ENCODE measurements at places on chromosomes 3 and 15.

DNA sequence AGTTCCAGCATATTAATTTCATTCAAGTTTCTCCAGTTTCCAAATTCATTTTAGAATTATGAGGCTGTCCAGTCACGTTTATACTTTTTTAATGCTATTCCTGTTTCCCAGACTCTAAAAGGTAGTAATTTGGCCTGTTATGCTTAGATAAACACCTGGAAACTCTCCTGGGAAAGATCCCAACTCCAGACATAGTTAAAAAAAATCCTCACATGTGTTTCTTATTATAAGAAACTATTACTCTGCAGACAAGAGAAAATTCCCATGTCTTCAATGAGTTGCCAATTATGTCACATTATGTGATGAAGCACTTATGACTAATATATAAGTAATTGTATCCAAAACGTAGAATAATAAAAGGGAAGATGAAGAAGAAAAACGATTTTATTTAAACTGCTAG lies 137.1 kb upstream of the TMC3 start:
- DNase-seq: no peak

- no peak for DNase-seq
These were observed 51.5 kb downstream of the PRKAR2A start for GRCh38 chr3:48795997-48796732.

- DNase-seq: no peak
These were observed 268.3 kb downstream of the UACA start for GRCh38 chr15:70494852-70495571.

DNA sequence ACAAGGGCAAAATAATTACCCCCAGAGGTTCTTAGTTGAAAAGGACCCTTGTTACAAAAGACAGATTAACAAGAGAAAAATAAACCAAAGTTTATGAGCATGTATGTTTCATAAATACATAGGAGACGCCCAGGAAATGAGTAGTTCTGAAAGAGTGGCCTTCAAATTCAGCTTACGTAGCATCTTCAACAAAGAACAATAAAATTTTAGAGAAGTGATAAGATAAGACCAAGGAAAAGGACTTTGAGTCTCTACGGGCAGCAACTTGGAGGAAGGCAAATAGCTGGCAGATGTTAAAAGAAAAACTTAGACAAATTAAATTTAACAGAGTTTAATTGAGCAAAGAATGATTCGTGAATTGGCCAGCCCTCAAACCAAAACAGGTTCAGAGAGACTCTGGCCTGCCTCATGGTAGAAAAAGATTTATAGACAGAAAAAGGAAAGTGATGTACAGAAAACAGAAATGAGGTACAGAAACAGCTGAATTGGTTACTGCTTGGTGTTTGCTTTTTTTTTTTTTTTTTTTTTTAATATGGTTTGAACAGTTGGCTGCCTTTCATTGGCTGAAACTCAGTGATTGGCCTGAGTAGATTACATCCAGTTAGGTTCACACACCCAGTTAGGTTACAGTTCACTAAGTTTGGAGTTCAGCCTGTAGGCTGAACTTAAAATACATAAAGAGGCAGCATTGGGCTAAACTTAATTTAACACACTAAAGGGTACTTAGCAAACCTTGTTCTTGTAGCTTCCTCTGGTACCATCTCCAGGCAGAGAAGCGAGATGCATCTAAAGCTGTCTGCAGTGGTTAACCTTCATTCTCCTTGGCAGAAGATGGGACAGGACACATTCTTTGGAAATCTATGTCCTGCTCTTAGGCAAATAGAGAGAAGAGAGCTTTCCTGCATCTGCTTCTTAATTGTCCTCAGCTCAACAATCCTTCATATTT lies 23.2 kb downstream of the C2CD4B start:
- DNase-seq: no peak

DNA sequence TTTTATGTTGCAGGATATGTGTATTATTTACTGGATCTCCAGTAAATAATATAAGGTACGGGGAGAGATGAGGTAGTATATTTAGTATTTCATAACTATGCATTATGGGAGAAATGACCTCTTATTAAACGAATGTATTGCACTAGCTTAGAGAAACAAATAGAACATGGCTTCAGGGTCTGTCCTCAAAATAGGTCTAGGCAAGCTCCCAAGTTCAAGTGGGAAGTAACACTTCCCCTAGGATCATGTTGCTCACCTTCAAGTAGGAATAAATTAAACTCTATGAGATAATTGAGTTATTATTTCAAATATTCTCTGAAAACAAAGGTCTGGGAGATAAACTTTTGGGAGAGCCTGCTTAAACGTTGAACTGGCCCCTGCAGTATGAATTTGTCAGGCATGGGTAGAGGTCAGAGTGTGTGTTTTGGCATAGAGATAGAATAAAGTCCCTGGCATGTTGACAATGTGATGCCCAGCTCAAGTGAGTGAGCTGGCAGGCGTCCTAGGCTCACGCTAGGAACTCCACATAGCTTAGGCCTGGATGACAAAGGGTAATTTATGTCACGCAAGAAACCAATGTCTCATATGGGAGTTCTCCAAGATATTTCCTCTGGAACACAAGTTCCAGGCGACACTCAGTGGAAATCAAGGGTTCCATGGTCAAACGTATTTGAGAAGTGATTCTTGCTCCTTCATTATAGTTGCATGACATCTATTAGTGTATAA lies 236.8 kb downstream of the CACNA2D3 start:
- no peak for DNase-seq

GRCh38 chr3:128173849-128174248 lies 20.6 kb downstream of the EEFSEC start:
- DNase-seq: no peak

DNA sequence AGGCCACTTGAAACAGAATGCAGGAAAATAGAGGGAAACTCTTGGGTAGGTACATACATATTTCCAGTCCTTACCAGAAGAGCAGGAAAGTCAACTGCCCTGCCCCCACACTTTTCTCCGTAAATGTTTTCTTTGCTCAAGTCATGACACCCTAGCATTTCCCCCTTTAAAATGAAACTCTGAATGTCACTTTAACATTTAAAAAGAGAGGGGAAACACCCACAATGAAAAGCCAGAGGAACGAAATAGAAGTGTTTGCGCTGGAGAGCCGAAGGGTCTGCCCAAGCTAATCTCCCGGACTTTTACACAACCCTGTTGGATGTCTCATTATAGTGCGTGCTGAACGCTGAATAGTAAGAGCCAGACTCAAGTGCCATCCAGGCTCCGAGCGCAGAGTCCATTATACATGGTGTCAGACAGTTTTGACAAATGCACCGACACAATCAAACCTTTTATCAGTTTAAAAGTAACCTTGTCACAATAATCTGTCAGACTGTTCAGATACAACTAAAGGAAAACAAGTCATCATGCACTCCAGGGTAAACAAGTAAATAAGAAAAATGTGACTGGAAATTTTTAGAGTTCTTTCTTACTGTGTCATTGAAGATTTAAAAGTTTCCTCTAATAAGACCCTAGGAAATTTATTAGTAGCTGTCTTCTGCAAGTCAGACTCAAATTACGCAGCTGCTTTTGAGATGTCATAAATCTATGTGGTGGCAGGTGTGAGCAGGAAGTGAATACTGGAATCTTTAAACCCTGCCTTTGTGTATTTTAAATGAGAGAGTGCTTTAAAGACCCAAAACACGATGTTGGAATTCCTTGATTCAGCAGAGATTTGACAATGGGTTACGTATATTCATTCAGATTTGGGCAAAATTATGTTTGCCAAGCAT lies 159.8 kb downstream of the RBMS3 start:
- no peak for DNase-seq

DNA sequence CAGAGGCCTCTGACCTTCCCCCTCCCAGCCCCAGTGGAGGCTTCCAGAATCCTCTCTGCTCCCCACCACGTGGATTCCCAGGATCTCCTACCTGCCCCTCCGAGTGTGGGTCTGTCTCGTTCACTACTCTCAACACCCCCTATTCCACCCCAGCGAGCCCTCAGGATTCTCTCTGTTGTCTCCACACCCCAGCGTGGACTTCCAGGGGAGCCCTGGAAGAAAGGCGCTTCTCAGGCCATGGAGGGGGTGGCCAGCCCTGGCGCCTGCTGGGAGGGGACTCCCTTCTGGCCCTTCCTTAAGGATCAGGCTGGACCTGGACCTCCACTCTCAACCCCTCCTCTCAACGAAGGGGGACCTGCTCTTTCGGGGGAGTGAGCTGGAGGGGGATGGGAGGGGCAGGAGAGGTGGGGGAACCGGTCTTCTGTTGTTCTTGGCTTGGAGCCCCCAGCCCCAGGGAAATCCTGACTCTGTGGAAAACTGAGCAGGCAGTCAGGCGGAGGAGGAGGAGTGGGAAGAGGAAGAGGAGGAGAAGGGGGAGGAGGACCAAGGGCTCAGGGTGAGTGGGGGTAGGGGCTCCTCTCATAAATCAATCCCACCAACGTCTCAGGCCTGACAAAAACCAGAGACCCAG lies 32.9 kb downstream of the EPHB3 start:
- no peak for DNase-seq

DNA sequence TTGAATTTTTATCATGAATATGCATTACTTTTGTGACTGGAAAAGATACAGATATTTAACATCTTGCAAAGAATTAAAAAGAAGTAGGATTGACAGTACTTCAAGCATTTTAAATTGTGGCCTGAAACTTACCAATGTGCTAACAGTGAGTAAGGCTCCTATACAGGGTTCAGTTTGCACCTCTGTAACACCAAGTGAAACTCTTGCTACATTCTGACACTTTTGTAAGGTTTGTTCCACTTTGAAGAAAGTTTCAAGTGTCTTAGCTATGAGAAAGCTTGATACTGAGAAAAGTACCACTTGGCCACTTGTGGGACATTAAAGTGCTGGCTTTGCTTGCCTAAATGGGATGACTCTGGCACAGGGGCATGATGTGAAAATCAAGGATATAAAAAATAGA lies 289.2 kb downstream of the CTNNB1 start:
- DNase-seq: no peak

DNA sequence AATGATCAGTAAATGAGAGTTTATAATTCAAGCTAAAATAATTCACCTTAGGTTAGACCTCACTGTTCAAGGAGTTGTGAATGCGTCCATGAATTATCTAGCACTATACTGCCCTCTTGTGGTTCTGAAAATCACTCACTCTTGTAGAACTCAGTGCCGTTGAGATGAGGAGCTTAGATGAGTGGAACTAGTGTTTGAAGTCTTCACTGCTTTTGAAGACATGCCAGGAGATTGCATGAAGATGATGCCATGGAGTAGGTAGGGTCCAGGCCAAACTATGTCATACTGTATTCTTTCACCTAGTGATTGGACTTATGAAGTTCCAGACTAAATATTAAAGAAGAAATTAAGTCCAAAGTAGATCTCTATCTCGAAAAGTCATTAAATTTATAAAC lies 28.8 kb downstream of the LYSMD4 start:
- DNase-seq: no peak

DNA sequence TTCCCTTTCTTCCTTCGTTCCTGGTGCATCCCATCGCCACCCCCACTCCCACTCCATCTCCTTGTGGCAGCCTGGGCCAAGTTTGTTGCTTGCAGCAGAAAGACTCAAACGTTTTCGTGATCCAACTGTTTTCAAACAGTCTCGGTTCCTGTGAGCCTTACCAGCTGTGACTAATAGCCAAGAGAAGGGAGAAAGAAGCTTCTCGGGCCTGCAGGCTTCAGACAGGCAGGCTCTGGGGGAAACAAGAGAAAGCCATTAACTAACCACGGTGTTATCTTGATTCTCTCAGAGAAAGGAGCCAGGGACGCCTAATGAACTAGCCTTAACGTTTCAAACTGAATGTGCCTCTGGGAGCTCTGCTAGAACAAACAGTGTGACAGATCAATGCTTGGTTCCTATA lies 742.0 kb downstream of the NR2F2 start:
- DNase-seq: no peak

DNA sequence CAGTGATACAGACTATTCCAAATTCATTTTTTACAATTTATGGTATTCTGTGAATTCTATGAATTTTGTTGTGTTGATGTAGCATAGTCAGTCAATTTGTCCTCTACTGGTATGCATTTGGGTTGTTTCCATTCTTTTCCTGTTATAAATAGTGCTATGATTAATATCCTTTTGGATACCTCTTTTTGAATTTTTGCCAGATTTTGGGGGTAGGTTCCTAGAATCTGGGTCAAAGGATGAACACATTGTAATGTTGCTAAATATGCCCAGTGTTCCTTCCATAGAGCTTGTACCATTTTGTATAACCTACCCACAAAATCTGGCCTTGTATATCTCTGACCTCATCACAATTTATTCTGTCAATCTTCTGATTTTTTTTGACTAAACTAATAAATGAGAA lies 44.4 kb upstream of the C3orf38 start:
- no peak for DNase-seq

- DNase-seq: no peak
These were observed 784.0 kb downstream of the ZPLD1 start for GRCh38 chr3:103218793-103219192.

DNA sequence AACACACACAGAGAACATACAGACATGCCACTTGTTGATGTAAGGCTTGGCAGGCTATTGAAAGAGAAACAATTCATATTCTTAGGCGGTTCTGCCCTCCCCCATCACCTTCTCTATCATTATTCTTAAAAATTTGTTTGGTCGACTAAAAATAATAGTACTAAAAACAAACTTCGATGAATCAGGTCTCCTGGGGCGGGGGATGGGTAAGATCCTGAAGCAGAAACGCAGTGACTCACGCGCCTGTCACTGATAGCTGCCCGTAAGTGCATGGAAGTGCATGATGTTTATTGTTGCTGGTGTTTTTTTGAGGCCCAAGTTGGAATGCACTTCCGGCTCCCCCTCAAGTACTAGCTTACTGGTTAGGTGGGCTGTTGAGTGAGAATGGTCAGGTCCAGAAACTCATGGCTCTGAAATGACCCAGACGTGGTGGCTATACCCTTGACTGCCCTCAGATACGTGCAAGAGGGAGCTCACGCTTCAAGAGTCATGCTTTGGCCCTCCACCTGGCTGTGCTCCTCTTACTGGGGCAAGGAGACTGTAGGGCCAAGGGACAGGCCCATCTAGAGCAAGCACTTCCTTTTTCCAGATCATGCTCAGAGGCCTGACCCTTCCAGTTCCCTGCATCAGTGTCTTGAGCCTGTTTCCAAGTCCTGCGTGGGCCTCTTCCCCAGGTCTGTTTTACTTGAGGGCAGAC lies 10.9 kb downstream of the SMAD3 start:
- DNase-seq: no peak

GRCh38 chr3:176514297-176514696 lies 683.0 kb downstream of the TBL1XR1 start:
- no peak for DNase-seq

- no peak for DNase-seq
These were observed 30.5 kb downstream of the CLASP2 start for GRCh38 chr3:33687406-33688010.

- no peak for DNase-seq
These were observed at the start of gene P2RY13 for GRCh38 chr3:151329363-151329762. Gene P2RY13, minus strand, starts transcription at chr3:151329549. Its CDS starts 21 bp downstream, at chr3:151329528.

DNA sequence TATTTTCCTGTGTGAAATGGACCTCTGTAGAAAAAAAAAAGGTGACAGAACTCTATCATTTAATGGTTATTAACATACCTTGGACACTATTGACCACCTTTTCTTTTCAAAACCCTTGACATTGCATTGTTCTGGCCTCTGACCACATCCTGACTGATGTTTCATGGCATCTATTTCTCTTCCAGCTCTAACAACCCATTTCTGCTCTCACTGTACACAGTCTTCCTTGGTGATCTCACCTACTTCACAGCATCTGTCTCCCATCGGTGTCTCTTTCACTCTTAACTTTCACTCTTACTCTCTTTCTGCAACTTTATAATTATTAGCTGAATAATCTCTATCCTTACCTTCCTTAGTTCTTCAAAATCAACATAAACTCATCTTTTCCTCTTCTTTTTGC lies 217.4 kb upstream of the CD96 start:
- no peak for DNase-seq

- DNase-seq: no peak
These were observed 84.3 kb downstream of the TTBK2 start for GRCh38 chr15:42836251-42836650.

GRCh38 chr3:16053794-16054193 lies 120.7 kb upstream of the GALNT15 start:
- no peak for DNase-seq
